ENCODE measurements at places on chromosomes 3 and 15. TPM values are rescaled to one million over a fixed set of nuclear protein-coding genes. Genes with fewer than 3 reads are reported as not detected.
A peak's percentile ranks its signal among the peaks of the same experiment; 100 is the strongest.

DNA sequence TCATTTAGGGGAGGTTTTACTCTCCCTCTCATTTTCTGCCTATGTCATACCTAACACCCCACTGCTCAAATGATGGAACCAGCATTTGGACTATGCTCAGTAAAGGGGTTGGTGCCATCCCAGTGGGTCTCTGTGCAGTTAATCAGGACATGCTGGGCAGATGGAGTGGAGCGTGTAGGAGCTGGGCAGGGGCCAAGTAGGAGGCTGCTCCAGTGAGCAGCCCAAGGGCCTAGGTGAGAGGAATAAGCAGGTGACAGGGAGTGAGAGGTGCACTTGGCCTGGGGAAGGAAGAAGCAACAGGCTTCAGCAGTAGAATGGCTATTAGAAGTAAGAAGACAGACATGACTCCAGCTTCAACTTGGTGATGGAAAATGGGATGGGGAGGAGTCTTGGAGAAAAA lies 72.2 kb downstream of the EPHB1 start:
- DNase-seq: no peak

- DNase-seq: no peak
Observed at GRCh38 chr15:31733424-31733823, 296.9 kb upstream of the CHRNA7 start.

GRCh38 chr3:8266730-8267131 lies 234.9 kb upstream of the LMCD1 start:
- peak; percentile 53 for DNase-seq

GRCh38 chr15:91946075-91946474 lies 92.6 kb downstream of the SLCO3A1 start:
- no peak for DNase-seq

GRCh38 chr3:156489462-156489911 lies 65.4 kb downstream of the SSR3 start:
- DNase-seq: no peak

- DNase-seq: no peak
Observed at GRCh38 chr3:38205472-38205805, 40.1 kb downstream of the OXSR1 start.

- DNase-seq: peak; percentile 90
Observed at GRCh38 chr3:149120051-149120972, 9.1 kb upstream of the HPS3 start.

DNA sequence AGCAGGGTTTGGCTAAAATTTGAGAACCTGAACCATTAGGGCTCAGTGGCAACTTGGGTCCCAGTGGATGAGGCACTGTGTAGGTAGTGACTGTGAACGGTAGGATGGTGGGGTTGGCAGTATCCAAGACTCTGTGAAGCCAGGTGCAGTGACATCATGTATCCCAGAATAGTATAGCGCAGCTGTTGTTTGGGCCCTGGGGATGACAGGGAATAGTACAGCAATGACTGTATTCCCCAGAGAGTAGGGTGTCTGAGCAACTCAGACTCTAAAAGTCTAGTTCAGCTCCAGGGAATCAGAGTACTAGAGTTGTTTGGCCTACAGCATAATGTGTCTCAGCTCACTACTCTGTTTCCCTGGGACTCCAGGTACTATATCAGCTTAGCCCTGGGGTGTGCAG lies 20.7 kb upstream of the PPP2R3A start:
- no peak for DNase-seq

DNA sequence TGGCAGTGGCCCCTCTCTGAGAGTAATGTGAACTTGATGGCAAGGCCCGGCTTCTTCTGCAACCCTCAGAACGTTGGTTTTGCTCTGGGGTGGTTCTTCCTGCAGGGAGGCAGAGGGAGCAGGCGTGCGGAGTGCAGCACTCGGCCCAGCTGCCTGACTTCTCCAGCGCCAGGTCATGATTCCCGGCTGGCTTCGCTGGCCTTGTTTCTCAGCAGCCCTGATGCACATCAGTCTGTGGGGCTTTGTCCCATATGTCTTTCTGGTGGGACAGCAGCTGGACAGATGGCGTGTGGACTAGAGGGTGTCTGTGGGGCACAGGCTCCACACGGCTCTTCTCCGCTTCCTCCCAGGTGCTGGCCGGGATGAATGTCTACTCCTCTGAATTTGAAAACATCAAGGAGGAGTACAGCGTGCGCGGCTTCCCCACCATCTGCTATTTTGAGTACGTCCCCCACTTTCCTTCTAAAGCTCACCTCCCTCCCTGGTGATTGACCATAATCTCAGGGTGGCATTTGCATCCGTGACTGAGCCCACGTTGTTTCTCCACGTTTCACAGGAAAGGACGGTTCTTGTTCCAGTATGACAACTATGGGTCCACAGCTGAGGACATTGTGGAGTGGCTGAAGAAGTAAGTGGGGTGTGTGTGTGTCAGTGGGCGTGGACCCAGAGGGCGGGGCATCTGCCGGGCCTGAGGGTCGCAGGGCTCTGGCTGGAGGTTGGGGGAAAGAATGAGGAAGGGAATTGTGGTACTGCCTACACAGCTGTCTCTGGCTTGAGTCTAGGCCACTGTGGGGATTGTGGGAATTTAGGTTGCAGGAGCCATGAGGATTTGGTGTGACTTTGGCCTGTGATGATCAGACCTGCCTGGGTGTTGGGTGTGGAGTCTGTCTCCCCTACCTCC lies 57.1 kb downstream of the PDIA5 start:
- DNase-seq: no peak

GRCh38 chr15:37099319-37100108 lies 835 bp downstream of the MEIS2 start:
- peak; percentile 90 for DNase-seq

The GHRL gene
- total RNA-seq: 1.1 TPM

GRCh38 chr3:60657972-60658371 lies 593.3 kb downstream of the FHIT start:
- no peak for DNase-seq

The TNNC1 gene
- not detected for total RNA-seq

DNA sequence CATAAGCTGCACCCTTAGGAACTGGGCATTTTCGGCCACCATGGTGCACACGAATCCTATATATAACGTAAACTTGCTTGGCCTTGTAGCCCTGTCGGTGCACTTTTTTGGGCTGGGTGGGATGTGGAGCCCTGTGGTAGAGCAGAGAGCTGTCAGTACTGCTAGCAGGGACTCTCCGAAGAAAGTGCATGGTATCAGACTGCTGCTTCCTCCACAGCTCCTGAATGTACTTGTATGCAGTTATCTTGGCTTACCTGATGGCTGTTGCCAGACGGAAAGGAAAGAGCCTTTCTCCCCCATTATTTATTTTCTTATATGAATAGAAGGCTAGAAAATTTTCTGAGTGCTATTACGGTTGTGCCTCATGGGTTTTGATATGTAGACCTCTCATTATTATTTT lies 8.4 kb downstream of the GALK2 start:
- DNase-seq: no peak

GRCh38 chr3:81302045-81302444 lies 459.4 kb downstream of the GBE1 start:
- DNase-seq: peak; percentile 73

GRCh38 chr3:179450261-179450701 lies 989 bp downstream of the GNB4 start:
- no peak for DNase-seq

DNA sequence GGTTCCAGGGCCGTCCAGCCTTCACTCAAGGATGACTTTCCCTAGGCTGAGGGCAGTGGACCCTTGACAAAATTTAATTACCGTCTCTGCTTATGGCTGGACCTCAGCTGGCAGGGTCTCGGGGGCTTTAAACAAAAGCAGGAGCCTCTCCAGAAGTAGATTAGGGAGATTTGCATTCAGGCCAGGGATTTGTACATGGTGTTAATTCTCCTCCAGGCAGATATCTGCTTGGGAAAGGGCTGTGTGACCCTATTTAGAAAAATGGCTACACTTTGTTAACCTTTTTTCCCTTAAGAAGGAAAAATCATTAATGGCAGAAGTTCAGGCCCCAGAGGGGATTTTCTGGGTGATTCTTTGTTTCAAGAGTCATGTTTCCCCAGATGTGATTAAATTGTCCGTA lies 329.1 kb upstream of the C2CD4B start:
- no peak for DNase-seq

DNA sequence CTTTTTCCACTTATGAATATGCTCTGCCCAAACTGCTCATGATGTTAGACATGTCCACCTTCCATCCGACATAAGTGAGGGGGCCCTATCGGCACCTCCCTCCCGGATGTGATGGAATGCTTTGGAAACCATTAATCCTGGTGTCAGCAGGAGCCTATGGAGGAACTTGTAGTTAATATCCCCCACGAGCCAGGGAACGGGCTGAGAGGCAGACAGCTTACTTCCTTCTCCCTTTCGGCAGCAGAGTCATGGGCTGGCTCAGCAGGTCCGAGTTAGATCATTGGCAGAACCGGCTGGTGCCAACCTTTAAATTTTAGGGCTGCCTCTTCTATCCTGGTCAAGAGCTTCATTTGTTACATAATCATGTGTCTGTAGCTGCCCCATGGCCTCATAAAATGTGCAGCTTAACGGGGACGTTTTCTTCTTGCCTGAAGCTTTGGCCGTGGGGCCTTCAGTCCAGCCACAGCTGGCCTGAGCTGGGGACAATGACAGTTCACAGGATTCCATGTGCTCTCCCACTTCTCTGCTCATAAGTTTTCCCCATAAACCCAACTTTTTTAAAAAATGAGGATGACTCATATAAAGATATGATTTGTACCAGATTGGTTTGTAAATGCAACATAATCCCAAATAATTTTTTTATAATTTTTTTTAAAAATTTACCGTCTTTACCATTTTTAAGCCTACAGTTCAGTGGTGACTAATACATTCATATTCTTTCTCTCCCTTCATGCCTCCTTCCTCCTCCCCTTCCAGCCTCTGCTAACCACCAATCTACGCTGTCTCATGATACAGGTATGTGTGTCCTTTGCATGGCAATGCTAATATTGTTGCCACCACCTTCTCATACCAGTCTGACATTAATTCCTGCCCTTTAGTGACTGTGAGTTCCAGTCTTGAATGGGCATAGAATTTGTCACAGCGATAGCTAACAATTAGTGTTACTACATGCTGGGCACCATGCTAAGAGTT lies 62.2 kb upstream of the RGMA start:
- no peak for DNase-seq

The KLF15 gene
- total RNA-seq: not detected

DNA sequence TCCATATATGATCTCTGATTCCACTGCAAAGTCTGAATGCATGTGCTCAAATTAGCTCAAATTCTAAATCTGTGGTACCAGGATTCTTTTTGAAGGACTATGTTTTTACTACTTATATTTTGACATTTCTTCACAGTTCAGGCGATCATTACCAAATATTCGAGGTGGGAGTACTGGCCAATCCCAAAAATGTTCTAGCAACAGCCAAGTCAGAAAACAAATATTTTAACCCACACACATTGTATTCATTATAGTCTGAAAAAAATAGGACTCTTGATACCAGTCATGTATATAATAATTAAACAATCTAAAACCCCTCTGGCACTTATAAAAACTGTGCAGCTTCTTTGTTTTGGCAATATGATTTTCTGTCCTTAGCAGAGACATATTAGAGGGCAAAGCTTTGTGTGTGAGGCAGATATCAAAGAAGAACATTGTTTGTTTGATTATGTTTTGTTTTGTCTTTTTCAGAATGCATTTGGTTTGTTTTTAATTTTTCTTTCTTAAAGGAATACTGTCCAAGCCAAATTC lies 37.4 kb downstream of the FGF7 start:
- no peak for DNase-seq

- no peak for DNase-seq
Observed at GRCh38 chr15:101210466-101210865, 41.4 kb downstream of the CHSY1 start.

DNA sequence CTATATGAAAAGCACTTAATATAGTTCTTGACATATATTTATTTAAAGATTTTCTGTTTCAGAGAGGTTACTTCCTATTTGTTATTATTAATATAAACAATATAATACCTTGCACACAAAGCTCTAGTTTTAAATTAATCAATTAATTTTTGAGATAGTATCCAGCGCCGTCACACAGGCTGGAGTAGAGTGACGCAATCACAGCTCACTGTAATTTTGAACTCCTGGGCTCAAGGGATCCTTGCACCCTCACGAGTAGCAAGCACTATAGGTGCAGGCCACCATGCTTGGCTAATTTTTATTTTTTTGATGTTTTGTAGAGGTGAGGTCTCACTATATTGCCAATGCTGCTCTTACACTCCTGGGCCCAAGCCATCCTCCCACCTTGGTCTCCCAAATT lies 209.3 kb downstream of the GREM1 start:
- no peak for DNase-seq

The IGSF11 gene
- total RNA-seq: not detected

The TCAIM gene
- 42.5 TPM for total RNA-seq

The SCN11A gene
- total RNA-seq: 0.07 TPM

GRCh38 chr15:87287156-87287555 lies 969.4 kb downstream of the NTRK3 start:
- DNase-seq: no peak

- DNase-seq: peak; percentile 46
Observed at GRCh38 chr15:60408463-60408981, 10.7 kb upstream of the ANXA2 start.

DNA sequence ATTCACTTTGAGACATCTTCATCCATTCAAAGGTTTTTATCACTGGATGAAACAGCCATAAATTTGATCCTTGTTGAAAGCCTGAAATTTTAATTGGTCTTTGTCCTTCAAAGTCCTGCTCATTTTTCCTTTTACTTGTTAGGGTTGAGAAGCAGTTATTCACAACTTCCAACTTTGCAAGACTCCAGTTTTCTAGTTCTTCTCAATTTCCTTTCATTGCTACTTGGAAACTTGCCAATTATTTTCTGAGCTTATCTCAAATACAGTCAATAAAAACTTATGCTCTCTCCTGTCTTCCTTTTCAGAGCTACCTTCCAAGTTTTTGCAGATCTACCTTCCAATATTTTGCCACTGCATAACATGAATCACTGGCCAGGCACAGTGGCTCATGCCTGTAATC lies 23.7 kb upstream of the CD276 start:
- no peak for DNase-seq

The TRPM1 gene
- not detected for total RNA-seq

DNA sequence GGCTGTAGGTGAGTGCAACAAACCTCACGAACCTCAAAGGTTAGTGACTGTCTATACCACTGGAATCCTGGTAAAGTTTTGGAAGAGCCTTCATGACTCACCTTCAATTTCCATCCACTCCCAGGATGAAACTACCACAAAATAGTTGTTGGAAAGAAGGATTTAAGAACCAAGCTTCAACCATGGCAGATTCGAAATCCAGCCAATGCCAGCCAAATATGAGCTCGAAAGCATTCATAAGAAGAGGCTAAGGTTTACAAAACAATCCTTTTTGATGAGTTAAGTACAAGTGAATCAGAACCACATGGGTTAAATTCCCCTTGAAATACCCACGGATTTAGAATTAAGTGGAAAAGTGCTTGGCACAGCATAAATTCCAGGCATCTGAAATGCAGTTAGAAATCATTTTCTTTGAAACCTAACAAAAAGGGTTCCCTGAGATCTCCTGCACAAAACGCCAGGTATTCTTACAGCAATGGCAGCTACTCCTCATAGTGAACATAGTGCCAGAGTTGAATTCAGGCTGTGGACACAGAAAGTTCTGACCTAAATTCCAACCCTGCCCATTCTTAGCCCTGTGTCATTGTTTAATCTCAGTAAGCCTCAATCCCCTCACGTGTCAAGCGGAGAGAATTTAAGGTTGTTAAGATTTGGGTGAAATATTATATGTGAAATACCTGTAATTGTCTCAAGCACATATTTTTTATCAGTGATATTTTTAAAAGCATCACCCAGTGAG lies 89.2 kb downstream of the FBN1 start:
- no peak for DNase-seq

The HHLA2 gene
- total RNA-seq: not detected

The CMSS1 gene
- total RNA-seq: 32.6 TPM

GRCh38 chr15:49625460-49626036 lies 4.7 kb downstream of the DTWD1 start:
- DNase-seq: no peak
